HFF-Myc (cell line): ENCODE measurements at places on chromosomes 1 and 21.

GRCh38 chr1:223551610-223552009 lies 113.9 kb downstream of the CAPN8 start:
- no peak for DNase-seq

DNA sequence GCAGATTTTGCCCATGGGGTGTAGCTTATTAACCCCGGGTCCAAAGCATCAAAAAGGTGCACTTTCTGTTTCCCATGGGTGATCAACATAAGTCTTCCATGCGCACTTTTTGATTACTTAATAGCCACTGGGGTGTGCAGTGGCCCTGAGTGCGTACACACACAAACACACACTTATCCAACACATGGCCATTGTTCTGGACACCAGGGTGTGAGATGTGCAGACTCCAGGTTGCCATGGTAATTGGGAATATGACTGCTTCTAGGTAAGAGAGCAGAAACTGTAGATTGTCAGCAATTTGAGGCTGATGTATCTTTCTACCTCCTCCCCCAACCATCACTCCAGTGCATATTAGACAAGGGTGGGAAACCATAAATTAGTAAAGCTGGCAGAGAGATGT lies 68.8 kb downstream of the MAB21L3 start:
- DNase-seq: no peak

GRCh38 chr21:41583274-41583790 lies 75.4 kb upstream of the TMPRSS2 start:
- no peak for DNase-seq

DNA sequence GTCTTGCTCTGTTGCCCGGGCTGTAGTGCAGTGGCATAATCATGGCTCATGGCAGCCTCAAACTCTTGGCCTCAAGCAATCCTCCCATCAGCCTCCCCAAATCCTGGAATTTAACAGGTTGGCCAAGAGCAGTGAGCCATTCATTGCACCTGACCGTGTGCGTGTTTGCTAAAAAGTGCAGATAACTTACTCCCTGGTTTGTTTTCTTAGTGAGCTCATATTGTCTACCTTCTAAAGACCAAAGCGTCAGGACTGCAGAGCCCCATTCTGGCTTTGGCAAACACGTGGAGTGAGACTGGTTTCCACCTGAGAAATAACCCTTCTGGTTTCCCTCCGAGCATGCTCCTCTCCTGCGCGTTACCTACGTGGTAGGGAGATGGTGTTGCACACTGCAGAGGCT lies 32.2 kb upstream of the CA6 start:
- no peak for DNase-seq

DNA sequence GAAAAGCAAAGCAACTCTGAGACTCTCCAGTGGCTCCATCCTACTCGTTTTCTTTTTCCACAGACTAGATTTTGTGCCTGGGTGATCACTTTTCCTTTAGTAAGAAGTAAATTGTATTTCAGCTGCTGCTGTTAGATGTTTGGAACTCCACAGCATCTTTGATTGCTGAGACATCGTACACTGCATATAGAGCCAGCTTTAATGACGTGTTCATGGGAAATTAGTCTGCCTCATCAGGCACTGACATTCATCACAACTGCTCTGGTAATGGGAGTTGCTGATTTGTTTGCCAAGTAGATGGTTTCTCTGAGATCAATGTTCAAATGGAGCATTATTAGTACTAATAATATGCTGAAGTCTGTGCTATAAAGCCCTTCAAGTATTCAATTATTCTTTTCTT lies 573.8 kb upstream of the NR5A2 start:
- no peak for DNase-seq
